ENCODE measurements at places on chromosomes 11 and 22.
A peak's percentile ranks its signal among the peaks of the same experiment; 100 is the strongest.

DNA sequence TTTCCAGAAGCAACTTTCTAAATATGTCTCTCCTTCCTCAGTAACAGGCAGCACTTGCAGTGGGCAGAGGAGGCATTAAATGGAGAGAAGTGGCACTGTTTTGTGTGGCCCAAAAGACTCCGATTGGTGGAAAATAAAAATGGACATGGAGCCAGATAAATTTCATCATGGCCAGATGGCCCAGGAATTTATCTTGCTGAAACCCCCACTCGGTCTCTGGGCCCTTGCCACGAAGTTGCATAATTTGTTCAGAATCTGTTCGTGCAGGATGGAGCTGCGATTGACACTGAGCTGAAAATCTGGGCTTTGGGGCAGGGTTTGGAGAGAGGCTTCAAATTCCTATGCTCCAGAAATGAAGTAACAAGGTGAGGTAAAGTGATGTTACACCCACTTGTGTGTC is 65.5 kb downstream of the C11orf91 start:
- no peak for DNase-seq

- DNase-seq: no peak
Measured at GRCh38 chr11:102389253-102389652, 42.2 kb downstream of the BIRC2 start.

GRCh38 chr11:76207642-76208401 is 1.5 kb upstream of the WNT11 start:
- peak; percentile 79 for DNase-seq

DNA sequence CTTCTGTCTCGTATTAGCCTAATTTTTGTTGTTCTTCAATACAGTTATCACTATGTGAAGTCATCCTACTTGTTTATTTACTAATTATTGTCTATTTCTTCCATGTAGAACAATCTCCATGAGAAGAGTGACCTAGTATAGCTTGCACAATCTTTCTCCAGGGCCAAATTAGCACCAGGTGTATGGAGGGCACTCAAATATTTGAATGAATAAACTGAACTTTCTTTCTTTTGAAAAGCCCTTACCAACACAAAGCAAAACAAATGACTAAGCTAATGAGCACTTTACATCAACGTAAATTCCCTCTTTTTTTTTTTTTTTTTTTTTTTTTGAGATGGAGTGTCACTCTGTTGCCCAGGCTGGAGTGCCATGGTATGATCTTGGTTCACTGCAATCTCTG is 34.2 kb downstream of the ABTB2 start:
- no peak for DNase-seq

DNA sequence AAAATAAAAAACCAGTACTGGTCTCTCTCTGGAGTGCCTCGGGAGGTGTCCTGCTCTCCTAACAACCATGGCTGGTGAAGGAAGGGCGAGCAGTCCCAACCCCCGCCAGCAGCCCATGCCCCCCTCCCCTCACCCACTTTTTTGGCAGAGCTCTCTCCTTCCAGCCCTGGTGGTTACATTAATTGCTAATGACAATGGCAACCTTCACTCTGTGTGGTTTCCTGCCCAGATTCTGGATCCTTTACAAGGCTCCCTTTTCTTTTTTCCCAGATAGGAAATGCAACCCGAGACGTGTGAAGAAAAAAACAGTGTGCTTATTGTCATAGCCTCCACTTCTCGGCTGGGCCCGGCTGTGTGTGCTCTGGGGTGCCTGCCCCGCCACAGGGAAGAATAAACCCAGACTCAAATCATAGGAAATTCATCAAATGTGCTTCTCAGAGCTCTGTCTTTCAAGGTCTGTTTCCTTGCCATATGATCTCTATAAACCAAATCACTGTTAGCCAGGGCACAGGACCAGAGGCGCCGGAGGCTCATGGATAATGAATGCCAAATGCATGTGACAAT is 513.0 kb downstream of the SOX6 start:
- DNase-seq: no peak

DNA sequence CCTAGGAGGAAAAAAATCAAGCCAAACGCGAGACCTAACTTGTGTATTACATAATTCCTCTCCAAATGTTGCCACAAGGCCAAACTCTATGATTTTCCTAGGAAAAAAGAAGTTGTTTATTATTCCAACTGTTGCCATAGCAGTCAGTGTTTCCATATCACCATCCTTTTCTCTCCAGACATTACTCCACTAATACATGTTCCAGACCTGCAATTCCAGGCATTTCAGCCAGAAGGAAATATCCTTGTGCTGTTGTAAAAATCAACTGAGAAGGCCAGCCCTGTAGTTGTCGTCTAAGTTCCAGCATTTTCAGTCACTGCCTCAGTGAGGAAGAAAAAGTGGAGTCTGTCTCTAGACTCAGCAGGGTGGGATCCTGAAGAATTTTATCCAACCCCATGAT is 33.1 kb upstream of the PAMR1 start:
- DNase-seq: no peak

DNA sequence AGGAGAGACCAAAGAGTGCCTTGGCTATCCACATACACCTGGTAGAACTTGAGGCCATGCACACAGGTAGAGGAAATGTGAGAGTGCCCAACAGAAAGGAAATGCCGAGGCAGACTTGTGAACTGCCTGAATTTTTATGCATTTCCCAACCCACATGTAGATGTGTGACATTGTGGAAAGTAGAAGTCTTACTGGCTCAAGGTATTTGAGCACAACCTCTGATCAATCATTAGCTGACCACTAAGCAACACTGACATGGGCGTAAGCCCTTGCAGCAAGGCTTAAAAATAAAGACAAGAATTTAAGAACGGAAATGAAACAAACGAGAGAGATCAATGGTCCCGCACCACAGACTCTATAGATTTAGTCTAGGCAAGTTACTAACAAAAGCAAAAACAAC is 62.6 kb downstream of the POLD3 start:
- no peak for DNase-seq

GRCh38 chr11:128294671-128295050 is 292.7 kb downstream of the ETS1 start:
- DNase-seq: no peak

DNA sequence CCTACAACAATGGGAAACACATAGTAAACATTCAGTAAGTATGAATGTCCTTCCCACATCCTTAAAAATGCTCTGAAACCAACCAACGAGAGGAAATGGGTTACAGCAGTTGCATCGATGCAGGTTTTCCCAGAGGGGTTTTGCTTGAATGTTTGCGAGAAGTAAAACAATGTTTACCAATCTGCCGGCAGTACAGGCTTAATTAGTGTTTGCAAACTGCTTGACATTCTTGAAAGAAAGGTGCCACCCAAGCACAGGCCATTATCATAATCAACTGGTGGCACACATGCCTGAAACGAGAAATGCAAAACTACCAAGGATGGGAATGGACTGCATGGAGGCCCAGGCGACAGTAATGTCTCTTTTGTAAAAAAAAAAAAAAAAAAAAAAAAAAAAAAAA is 27.1 kb upstream of the OPCML start:
- no peak for DNase-seq

GRCh38 chr11:82899186-82899820 is 927 bp downstream of the PRCP start:
- DNase-seq: peak; percentile 15

- DNase-seq: no peak
Measured at GRCh38 chr11:116517077-116517476, 255.7 kb downstream of the BUD13 start.

- no peak for DNase-seq
Measured at GRCh38 chr11:133892126-133892525, 46.8 kb upstream of the SPATA19 start.

- no peak for DNase-seq
Measured at GRCh38 chr11:96366024-96366423, 23.0 kb upstream of the MAML2 start.

- no peak for DNase-seq
Measured at GRCh38 chr11:38345286-38345685, 1747.2 kb upstream of the RAG2 start.

DNA sequence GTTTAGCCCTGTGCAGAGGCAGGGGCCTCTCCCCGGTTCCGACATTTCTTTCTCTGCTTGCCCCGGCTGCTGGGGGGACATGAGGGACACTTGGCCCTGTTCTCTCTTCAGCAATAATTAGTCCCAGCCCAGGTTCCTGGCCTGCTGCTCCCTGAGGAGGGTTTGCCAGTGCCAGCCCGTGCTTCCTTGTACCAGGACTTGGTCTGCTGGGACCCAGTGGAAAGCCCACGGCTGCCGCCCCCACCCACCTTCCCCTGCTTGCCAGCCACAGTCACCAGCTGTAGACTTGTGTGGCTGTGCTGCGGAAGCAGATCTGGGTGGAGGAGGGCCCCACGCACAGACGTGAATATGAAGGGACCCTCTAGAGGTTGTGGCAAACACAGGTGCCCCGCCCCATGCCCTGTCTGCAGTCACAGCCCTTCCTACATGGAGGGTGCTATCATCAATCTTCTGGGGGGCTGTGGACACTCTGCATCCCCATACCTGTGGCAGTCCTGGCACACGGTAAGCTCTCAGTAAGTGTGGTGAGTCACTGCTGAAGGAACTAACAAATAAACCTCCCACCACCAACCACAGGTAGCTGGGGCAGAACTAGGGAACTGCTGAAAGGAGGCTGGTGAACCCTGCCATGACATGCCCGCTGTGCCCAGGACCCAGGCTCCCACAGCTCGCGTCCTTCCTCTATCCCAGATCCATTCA is 949 bp downstream of the TP53AIP1 start:
- DNase-seq: no peak

All from memory B cell (primary cell).